ENCODE measurements at places on chromosomes 6 and 20. TPM values are rescaled to one million over a fixed set of nuclear protein-coding genes. Genes with fewer than 3 reads are reported as not detected.

Gene COQ3
- total RNA-seq: 5.0 TPM

Gene MOG
- not detected for total RNA-seq

Gene RNF39
- total RNA-seq: not detected

Gene ZNF391
- 2.9 TPM for total RNA-seq

Gene EPB41L1
- total RNA-seq: 1.1 TPM

Gene SNAP25
- total RNA-seq: not detected

Gene GLP1R
- total RNA-seq: not detected

Gene CLPSL1
- not detected for total RNA-seq

Gene GPX5
- not detected for total RNA-seq

Gene NMBR
- total RNA-seq: not detected

Gene CLDN20
- not detected for total RNA-seq

Gene DNAH8
- total RNA-seq: 0.12 TPM

Gene SRMS
- not detected for total RNA-seq

Gene IL17F
- not detected for total RNA-seq

Gene LST1
- total RNA-seq: 20.4 TPM

Gene RAB22A
- total RNA-seq: 20.4 TPM

Gene TBC1D20
- total RNA-seq: 29.8 TPM

Gene RAET1G
- total RNA-seq: not detected

Gene SMIM8
- 11.3 TPM for total RNA-seq

Gene DEFB118
- total RNA-seq: not detected

Gene PDE10A
- 0.12 TPM for total RNA-seq

Gene FAM217A
- total RNA-seq: not detected

Gene C6orf132
- 0.10 TPM for total RNA-seq

Gene IL17A
- total RNA-seq: not detected

Data from T-cell (primary cell).